ENCODE measurements at places on chromosomes 7 and 10.

GRCh38 chr7:148962823-148963582 is 65.3 kb downstream of the PDIA4 start:
- no peak for DNase-seq

GRCh38 chr10:124016804-124017375 is 76.5 kb downstream of the CHST15 start:
- DNase-seq: no peak

GRCh38 chr7:18140943-18141342 is 113.3 kb upstream of the PRPS1L1 start:
- DNase-seq: no peak

- no peak for DNase-seq
Measured at GRCh38 chr7:47534322-47535034, 47.4 kb downstream of the TNS3 start.

- DNase-seq: no peak
Measured at GRCh38 chr10:80075781-80076180, 2.7 kb upstream of the TMEM254 start.

GRCh38 chr7:121328508-121329190 is at the start of gene WNT16:
Gene WNT16, plus strand, starts transcription at chr7:121329000. Its CDS starts 293 bp downstream, at chr7:121329293.
- DNase-seq: no peak

DNA sequence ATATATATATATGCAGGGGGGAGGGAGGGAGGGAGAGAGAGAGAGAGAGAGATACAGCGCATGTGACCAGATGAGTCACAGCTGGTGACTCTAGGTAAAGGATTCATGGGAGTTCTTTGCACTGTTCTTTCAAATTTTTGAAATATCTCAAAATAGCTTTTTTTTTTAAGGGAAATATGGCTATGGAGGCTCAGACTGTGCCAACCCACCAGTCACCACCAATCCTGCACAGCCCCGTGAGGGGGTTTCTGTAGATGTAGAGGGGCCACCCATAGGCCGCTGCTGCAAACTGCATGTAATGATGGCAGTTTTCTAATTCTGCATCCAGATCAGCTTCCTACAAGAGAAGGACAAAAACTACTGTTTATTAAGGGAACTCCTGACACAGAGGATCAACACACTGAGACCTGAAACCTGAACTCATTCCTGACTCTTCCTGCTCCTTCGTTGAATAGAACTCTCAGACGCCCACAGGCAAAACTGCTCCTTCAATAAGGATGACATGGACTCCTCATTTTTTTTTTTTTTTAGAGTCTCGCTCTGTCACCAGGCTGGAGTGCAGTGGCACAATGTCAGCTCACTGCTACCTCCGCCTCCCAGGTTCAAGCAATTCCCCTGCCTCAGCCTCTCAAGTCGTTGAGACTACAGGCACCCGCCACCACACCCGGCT is 17.3 kb downstream of the DAGLB start:
- no peak for DNase-seq

- no peak for DNase-seq
Measured at GRCh38 chr10:67723601-67724000, 27.6 kb upstream of the CTNNA3 start.

DNA sequence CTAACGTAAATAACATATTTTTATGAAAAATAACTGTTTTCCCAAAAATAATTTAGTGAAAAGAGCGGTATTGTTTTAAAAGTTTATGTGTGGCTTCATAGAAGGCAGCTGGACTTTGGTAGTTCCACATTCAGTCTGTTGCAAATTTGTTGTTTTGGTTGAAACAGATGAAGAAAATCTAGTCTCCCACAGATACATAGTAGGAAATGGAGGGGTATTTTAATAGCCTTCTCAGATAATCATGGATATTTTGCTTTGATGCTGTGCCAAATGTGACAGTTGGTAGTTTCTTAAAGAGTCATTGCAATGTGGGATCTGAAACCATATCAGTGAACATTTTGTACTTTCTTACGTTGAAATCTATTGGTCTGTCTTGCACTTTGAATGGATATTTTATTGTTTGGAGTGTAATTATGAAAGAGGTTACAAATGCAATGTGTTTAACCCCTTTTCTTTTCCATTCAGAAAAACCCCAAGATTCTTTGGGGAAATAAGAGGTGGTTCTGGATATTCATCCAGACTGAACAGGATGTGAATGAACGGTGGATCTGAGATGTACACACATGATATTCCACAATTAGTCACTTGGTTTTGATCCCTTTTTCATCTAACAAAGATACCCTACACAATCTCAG is 10.4 kb downstream of the ZNF365 start:
- DNase-seq: no peak

DNA sequence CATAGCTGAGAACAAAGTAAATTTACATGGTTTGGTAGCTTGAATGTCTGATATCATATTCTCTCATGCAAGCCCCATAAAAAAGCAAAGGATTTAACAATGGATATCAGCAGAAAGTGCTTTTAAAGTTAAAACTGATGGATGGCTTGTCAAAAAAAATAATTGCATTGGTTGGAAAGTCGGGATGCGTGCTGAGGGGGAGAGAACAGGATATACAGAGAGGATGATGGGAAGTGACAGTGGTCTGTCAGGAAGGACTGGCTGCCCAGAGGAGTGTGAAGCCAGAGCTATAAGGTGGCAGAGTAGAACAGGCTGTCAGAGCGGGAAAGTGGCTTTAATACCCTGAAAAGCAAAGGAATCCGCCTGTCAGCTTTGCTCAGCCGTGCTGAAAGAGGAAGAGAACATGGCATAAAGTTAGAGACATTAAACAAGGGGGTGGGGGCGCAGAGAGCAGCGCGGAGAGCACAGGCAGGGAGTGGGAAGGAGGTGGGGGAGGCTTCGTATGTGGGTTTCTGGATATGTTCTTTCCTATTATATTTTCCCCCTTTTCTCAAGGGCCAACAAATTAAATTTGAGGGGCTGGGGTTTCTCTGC is 493.0 kb downstream of the LRMDA start:
- no peak for DNase-seq

DNA sequence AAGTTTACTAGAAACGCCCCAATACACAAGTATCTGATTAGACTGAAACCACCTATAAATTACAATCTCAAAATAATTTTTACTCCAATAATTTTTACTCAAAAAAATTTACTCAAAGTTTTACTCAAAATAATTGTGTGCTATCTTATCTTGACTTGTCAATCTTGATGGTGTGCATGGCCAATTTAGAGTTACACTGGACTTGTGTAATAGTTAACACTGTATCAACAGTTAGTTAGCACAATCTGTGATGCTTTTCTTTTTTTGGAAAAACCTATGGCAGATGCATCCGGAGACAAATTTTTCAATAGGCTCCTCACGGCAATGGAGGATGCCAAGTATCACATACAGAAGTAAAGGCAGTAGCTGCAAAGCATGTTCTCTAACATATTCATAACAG is 24.9 kb downstream of the LMOD2 start:
- DNase-seq: no peak

GRCh38 chr7:32762925-32763293 is 128.7 kb downstream of the KBTBD2 start:
- no peak for DNase-seq

DNA sequence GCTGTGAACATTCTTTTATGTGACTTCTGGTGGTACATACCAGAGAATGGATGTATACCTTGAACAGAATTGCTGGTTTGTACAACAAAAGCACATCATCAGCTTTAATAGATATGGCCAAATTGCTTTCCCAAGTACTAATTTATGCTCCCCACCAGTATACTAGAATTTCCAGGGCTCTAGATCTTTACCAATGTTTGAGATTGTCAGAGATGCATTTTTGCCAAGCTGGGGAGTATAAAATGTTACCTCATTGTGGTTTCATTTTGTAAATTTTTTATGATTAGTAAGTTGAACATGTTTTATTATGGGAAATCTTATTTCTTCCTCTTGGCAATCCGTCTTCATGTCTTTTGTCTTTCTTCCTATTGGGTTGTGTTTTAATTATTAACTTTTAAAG is 179.9 kb upstream of the TMEM106B start:
- DNase-seq: no peak

DNA sequence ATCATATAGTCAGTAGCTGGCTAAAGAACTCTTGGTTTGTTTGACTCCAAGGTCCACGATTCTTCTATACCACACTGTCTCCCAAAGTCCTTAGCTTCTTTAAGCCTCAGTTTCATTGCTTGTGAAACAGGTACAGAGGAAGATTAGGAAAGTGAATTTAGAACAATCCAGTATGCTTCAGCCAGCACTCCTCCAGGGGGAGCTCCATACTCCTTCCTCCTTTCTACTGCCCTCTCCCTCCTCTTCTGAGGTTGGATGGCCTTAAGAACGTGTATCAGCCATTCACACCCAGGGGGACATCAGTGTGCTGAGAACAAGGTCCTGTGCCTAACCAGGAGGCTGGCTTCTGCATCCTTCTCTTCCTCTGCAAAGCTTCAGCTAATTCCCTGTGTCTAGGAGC is 54.8 kb upstream of the CALD1 start:
- no peak for DNase-seq

- no peak for DNase-seq
Measured at GRCh38 chr10:94219829-94220228, 142.9 kb downstream of the NOC3L start.

GRCh38 chr10:88958721-88959120 is 6.1 kb upstream of the ACTA2 start:
- no peak for DNase-seq

- DNase-seq: no peak
Measured at GRCh38 chr7:12199363-12199762, 11.7 kb upstream of the TMEM106B start.

- no peak for DNase-seq
Measured at GRCh38 chr10:75809003-75809402, 377.6 kb downstream of the LRMDA start.

DNA sequence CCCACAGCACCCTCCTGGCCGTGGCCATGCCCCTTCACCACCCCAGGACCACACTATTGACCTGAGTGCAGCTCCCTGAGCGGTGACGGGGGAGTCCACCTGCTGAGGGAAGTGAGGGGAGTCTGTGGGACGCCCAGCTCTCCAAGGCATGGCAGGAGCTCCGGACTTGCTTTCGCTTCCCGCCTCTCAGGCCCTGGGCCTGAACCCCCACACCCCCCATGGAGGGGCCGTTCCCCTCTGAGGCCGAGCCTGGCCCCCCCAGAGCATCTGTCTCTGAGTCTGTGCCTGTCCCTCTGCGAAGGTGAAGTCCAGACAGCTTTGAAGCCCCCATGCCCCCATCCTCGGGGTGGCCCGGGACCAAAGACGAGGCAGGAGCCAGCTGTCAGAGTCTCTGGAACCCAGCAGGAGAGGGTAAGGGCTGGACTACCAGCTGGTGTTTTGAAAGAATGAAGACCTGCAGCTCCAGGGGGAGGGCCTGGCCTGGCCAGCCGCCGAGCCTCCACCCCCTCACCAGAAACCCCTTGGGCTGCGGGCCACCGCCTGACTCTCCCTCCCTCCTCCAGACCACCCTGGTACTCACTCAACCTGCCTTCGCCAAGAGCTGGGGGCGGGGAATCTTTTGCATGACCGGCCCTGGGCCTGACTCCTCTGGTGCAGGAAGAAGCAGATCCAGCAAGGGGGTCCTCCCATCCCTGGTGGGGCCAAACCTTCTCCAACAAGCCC is 114.0 kb downstream of the PDGFA start:
- DNase-seq: no peak

- DNase-seq: no peak
Measured at GRCh38 chr10:97479939-97480338, 18.3 kb downstream of the MMS19 start.

- DNase-seq: no peak
Measured at GRCh38 chr7:92534572-92534971, 6.0 kb downstream of the RBM48 start.

All from mucosa of descending colon (tissue), 3 donors.